ENCODE measurements at places on chromosomes 7 and 10.
A peak's percentile ranks its signal among the peaks of the same experiment; 100 is the strongest.

- no peak for DNase-seq
Observed at GRCh38 chr10:58660575-58661255, 148.0 kb downstream of the BICC1 start.

DNA sequence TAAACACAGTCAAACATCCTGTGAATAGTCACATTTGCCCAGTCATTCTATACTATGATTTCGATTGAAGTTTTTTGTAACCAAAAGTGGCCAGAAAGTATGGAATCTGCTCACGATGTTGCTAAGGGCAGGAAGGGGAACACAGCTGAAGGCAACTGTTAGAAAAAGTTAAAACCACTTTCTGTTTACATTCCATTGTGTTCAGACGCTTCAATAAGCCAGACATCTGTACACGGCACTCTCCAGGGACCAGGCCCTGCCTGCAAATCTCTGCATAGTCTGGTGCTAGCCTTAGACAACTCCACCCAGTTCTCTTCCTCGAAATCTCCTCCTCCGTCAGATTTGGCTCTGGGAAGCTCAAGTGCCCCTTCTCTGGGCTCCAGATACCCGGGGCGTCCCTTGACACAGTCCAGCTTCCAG is 17.1 kb upstream of the TMEM120A start:
- DNase-seq, result peak; percentile 90

GRCh38 chr7:106076537-106076936 is 35.6 kb downstream of the SYPL1 start:
- DNase-seq, result no peak

DNA sequence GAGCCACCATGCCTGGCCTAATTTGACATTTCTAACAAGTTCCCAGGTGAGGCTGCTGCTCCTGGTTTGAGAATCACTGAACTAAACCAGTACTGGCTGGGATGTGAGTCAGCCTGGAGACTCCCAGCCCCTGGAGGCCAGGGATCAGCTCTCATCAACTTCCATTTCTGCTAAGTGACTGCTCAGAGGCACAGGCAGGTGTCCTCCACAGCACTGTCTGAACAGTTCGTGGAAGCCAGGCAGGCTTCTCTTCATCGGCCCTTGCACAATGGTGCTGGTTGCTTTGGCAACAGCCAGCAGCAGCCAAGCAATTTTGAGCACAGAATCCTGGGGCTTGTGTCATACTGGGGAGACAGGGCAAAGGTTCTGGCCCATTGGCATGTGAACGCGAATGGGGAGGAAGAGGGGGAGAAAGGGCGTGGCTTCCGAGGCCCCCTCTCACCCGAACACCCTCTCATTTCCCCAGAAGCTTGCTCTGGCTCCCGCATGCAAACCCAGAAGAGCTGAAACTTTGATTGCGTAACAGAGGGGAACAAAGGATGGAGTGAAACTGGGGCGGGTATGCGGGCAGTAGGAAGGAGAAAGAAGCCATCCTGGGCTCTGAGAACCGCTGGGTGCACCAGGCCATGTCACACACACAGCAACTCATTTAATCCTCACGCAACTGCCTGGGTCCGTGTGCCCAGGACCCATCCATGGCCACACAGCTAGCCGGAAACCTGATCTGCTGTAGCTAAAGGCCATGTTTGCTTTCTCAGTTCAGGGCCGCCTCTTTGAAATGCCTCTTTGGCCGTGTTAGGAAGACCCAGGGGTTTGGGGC is 9.0 kb upstream of the POR start:
- DNase-seq, result peak; percentile 90

- DNase-seq, result no peak
Observed at GRCh38 chr10:118562851-118563250, 32.6 kb downstream of the PRLHR start.

DNA sequence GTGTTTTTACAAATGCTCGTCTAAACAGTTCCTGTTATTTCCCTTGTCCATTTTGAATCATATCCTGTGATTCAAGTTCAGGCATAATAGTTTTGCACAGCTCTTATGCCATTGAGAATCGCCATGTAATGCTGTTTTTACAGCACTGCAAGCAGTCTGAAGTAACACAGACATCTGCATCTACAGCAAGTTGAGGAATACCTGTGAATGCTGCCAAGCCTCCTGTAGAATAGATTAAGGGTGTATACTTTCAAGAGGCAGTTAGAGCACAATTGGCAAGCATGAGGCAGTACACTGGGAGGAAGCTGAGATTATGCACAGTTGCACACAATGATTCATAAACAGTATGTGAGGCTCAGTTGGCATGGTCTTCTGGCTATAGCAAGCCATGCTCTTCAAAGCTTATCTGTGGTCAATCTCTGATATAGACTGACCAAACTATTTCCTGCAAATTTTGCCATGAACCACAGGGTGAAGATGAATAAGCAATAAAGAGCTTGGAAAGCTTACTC is 121.9 kb upstream of the AKR1E2 start:
- peak; percentile 87 for DNase-seq

DNA sequence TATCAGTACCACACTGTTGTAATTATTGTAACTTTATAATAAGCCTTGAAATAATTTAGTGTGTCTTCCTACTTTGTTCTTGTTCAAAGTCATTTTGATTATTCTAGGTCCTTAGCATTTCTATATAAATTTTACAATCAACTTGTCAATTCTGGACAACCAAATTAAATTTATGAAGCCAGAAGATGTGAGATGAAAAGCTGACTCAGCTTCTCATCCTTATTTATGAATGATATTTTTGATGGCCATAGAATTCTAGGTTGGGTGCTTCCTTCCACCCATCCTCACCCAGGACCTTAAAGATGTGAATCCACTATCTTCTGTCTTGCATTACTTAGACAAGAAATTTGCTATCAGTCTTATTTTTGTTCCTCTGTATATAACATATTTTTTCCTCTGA is 261.1 kb downstream of the GFRA1 start:
- DNase-seq, result no peak

GRCh38 chr10:113019692-113020474 is 69.8 kb downstream of the TCF7L2 start:
- DNase-seq, result no peak

GRCh38 chr10:122374859-122375678 is 561 bp downstream of the PLEKHA1 start:
- peak; percentile 52 for DNase-seq

DNA sequence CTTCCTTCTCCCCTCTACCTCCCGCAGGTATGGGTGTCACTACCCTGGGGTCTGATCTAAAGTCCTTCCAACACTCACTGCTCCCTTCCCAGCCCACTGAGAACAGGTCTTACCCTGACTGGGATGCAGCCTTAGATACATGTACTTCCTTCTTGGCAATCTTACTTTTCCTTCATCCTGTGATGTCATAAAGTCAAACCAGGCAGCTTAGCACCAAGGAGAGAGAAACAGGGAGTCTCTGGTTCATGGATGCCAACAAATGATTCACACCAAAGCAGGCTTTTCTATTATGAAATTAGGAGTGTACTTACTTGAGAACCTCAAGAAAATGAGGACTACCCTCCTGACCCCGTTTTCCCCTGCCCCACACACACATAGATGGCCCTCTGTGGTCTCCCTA is 111.0 kb upstream of the KMT2E start:
- DNase-seq, result peak; percentile 36

- no peak for DNase-seq
Observed at GRCh38 chr10:48804740-48805182, 120.1 kb downstream of the WDFY4 start.
